ENCODE measurements at places on chromosomes 5 and 9.

GRCh38 chr5:158277276-158277675 is 418.3 kb upstream of the CLINT1 start:
- no peak for DNase-seq

DNA sequence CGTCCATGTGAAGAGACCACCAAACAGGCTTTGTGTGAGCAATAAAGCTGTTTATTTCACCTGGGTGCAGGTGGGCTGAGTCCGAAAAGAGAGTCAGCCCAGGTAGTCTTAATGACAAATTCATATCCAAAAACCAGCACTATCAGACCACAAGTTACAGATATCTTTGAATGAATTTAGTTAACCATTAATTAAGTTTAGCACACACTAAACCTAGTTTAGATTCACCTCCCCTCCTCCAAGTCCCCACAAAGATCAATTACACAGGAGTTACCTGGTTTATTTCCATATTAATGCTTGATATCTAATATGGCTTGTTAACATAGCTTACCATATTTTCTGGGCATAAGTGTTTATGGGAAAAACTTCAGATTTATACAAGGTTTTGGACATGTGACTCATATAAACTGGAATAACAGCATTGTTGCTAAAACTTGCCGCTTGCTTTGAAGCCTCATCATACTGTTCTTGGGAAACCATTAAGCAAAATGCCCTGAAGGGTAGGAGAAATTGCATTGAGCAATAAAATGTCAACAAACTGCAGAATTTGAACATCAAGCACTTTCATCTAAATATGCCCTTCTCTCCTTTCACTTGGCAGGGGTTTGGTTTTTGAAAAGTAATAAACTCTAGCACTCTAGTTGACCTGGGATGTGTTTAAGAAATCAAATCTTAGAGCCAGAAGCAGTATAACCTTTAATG is 166.9 kb downstream of the SNCAIP start:
- DNase-seq, result no peak

DNA sequence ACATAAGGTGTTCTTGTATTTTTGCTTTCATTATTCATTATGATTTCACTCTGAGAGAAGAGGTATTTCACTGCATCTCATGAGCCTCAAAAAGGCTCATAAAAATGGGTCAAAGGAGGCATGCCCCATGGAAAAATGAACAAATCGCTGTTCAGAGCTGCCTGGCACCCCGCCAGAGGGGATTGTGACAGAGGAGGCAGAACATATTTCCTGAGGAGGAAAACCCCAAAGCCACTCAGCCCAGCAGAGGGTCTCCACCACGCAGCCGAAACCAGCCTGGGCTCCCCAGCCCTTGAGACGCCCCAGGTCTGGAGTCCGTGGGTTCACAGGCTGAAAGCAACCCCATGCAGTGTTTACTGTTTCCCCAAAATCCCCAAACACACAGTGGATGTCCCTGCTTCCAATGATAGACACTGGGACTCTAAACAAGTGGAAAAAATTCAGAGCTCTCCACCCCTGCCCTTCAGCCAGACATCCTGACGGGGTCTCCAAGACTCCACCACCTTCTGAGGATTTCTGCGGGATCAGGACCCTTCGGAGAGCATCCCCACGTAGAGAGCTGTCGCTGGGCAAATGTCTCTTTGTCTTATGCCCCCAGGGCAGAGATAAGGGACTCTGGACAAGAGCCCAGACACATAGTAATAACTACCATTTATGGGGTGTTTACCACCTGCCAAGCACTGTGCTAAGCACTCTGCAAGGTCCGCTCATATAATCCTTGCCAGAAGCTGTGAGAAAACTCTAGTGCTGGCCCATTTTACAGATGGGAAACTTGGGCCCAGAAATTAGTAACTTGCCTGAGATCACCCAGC is 122.3 kb downstream of the PAX5 start:
- no peak for DNase-seq

DNA sequence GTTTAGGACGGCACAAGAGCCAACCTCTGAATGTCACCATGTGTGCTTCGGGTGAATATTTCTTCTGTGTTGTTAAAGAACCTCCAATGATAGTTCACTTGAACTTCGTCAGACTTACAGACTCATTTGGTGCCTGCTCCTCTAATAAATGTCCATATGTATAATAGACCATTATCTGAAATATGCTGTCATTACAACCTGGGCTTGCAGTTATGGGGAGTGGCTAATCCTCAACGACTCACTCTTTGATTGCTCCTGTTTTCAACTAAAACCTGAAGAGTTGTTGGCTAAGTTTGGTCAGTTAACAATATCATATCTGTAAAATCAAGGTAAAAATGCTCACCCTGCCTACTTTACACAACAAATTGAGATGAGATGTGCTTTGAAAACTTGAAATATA is 298.7 kb upstream of the PTGER4 start:
- DNase-seq, result no peak

- DNase-seq, result no peak
Observed at GRCh38 chr9:99509065-99509745, 287.1 kb downstream of the SEC61B start.

GRCh38 chr9:111937301-111937700 is 40.7 kb downstream of the UGCG start:
- DNase-seq, result no peak

DNA sequence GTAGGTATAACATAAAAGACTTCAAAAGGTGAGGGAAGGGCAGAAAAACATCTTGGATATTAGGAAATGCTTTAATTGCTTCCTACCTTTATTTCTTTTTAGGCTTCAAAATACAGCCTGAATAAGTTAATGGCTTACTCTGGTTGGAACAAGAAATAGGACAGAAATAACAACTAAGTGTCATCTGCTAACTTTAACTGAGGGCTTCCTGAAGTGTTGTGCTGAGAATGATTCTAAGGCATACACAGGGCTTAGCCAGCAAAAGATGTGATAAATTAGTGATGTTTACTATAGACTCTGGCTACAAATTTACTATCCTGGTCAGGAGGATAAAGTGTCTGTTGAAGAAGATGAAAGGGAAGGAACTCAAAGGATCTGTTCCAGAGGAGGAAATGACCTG is 34.2 kb downstream of the ABHD17B start:
- DNase-seq, result no peak

DNA sequence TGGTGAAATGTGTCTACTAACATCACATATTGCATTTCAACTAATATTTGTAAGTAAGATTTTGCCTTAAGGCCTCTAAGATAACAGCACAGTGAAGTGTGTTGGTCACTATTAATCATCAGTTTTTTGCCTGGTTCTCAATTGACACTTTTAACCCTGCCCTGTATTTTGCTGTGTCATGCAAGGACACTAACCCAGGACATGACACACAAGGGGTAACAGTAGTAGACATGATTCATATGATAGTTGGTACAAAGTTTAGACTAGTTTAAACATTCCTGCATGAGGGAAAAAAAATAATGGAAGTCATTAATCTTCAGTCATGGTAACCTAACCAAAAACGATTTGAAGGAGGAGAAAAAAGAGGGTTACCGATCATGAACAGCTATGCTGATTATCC is 207.0 kb downstream of the DEPDC1B start:
- DNase-seq, result no peak

DNA sequence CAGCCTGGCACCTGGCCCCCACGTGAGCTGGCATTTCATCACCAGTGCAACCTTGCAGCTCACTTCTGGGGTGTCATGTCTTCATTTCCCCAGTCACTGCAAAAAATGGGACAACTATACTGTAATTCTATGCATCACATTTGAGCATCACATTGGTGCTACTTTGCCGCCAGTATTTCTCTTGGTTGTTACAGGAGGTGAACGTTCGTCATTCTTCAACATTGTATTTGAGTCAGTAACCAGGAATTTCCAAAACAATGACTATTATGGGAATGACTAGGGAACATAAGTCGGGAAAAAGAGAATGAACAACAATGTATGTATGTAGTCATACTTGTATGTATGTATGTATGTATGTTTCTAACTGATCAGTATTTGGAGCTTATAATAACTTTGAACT is 1278.0 kb downstream of the EFNA5 start:
- no peak for DNase-seq

- DNase-seq, result no peak
Observed at GRCh38 chr5:39513236-39513635, 88.5 kb upstream of the DAB2 start.

DNA sequence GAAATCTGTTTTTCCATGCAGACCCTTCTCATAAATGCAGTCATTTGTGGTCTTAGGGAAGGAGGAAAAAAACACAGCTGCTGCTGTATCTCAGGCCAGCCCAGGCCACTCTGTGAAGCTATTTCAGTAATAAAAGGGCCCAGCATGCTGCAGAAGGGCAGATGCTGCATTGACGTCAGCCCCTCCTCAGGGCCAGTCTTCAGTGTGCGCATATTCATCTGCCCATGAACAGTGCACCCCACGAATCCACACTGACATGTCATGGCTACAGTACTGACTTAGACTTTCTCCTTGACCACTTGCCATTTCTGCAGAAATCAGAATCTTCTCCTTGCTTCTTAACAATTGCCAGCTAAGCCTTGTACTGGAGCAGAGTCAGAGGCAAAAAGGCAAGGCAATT is 304.7 kb downstream of the GABRG2 start:
- no peak for DNase-seq

- no peak for DNase-seq
Observed at GRCh38 chr9:134321946-134322741, 4.1 kb upstream of the RXRA start.

DNA sequence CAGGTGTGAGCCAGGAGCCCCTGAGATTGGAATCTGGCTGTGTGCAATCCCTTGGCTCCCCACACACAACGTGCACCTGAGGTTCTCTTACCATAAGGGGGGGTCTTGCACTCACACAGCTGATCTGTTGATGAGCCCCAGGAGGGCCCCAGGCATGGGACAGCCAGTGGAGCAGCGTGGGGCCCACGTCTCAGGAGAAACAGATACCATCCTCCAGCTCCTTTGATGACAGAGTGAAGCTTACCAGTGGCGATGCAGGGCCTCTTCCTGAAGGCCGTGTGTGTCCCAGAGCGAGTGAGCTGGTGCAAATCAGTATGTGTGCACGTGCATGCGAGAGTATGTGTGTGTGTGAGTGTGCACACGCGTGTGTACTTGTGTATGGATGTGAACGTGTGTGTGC is 287.4 kb downstream of the IRX1 start:
- DNase-seq, result no peak

DNA sequence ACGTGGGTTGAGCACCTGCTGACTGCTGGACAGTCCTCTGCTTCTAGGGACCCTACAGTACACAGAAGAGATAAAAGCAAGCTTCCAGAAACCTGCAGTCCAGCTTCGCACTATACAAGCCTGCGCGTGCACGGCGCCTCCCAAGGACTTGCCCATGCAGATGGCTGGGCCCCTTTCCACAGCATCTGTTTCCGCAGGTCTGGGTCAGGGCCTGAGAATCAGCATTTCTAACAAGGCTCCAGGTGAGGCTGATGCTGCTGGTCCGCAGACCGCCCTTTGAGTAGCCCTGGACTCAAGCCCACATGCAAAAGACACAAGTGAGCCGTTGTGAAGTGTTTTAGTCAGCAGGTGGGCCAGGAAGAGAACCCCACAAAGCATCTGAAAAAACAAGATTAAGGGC is 133.1 kb downstream of the HSD17B3 start:
- no peak for DNase-seq

DNA sequence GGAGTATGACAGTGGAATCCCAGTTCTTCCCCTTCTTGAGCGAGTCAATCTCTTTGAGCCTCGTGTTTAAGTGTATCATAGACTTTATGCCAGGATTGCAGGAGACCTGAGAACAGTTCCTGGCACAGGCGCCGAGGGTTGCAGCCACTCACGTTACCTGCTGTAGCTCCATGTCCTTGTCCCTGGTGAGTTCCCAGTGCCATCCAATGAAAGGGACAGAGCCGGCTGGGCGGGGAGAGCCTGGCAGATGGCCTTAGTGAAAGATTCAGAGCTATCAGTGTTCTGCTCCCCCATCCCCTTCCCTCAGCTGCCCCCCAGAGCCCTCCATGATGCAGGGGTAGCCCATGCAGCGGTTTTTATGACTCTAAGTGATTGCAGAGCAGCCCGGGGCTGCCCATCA is 554.0 kb downstream of the BNC2 start:
- DNase-seq, result no peak

- no peak for DNase-seq
Observed at GRCh38 chr5:88824892-88825583, 57.9 kb downstream of the MEF2C start.

GRCh38 chr5:160270704-160271103 is 41.4 kb downstream of the FABP6 start:
- no peak for DNase-seq

- no peak for DNase-seq
Observed at GRCh38 chr5:63700241-63700640, 262.0 kb downstream of the HTR1A start.

- no peak for DNase-seq
Observed at GRCh38 chr9:113154471-113154870, 3.7 kb downstream of the SLC31A2 start.

DNA sequence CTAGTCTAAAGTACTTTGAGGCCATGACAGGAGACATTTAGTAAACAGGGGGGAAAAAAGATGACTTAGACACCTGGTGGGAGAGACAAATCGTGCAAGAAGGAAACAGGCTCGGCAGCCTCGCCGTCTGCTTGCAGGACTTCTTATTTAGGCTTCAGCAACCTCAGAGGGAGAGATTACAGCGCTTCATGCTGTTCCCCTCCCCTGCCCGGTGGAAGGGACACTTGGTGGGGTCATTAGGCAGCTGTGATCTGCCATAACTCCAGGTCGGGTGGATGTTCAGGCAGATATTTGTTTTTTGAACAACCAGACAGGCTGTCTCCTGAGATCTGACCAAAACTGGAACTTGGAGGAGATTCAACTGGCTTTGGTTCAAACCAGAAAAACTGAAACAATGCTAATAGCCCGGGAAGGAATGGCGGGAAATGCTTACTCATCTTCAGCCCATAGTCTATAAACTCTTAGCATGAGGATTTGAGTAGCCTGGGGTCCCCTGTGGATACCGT is 38.1 kb upstream of the CD180 start:
- DNase-seq, result no peak

DNA sequence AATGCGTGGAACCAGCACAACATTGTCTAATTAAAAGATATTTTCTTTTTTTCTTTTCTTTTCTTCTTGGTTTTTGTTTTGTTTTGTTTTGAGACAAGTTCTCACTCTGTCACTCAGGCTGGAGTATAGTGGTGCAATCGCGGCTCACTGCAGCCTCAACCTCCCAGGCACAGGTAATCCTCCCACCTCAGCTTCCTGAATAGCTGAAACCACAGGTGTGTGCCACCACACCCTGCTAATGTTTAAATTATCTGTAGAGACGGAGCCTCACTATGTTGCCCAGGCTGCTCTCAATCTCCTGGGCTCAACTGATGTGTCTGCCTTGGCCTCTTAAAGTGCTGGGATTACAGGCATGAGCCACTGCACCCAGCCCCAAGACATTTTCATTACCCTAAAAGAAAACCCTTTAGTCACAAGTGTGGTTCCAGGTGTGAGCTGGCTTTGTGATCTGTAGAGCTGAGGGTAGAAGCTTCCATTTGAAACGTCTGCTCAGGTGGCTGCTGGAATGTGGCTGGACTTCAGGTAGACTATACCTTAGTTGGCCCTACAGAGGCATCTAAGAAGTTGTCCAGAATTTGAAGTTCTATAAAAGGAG is 19.1 kb upstream of the NEK6 start:
- peak; percentile 18 for DNase-seq

All from GM13976 (cell line).